ENCODE measurements at places on chromosomes 4 and X. TPM values are rescaled to one million over a fixed set of nuclear protein-coding genes. Genes with fewer than 3 reads are reported as not detected.

DNA sequence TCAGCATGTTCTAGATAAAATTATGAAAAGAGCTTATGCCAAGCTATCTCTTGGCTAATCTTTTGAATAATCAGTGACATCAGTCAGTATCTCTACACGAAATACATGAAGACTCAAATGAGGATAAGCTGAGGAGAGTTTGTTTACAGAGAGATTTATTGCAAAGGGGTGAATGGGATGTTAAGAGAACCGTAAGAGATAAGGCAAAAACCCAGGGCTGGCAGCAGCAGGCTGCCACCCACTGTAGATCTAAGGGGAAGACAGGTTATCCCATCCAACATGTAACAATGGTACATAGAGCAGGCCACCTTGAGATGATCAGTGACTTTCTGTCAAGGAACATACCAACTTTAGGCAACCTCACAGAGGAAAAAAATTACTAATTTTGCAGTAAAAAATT, 432.1 kb upstream of the NR3C2 start:
- DNase-seq: no peak

The SLC30A9 gene
- total RNA-seq: 70.8 TPM

- no peak for DNase-seq
Measured at GRCh38 chr4:147717878-147718277, 14.0 kb upstream of the ARHGAP10 start.

The BMX gene
- 1.4 TPM for total RNA-seq

The GPR82 gene
- 0.98 TPM for total RNA-seq

GRCh38 chr4:93416344-93417128, 412.0 kb upstream of the ATOH1 start:
- DNase-seq: no peak

- no peak for DNase-seq
Measured at GRCh38 chr4:113882668-113883067, 96.8 kb downstream of the ARSJ start.

The RAP2C gene
- total RNA-seq: 22.8 TPM

- DNase-seq: no peak
Measured at GRCh38 chr4:52904421-52904820, 42.3 kb downstream of the RASL11B start.

The UBE2D3 gene
- 262 TPM for total RNA-seq

GRCh38 chr4:129094347-129094746, 1.0 kb upstream of the SCLT1 start:
- no peak for DNase-seq

The GAGE1 gene
- not detected for total RNA-seq

GRCh38 chr4:161650812-161651211, 513.0 kb downstream of the FSTL5 start:
- DNase-seq: no peak

The LEF1 gene
- total RNA-seq: 14.5 TPM

The TSC22D3 gene
- 320 TPM for total RNA-seq

The TSPAN5 gene
- 6.8 TPM for total RNA-seq

- DNase-seq: no peak
Measured at GRCh38 chr4:70634482-70634881, 5.9 kb downstream of the ENAM start.

DNA sequence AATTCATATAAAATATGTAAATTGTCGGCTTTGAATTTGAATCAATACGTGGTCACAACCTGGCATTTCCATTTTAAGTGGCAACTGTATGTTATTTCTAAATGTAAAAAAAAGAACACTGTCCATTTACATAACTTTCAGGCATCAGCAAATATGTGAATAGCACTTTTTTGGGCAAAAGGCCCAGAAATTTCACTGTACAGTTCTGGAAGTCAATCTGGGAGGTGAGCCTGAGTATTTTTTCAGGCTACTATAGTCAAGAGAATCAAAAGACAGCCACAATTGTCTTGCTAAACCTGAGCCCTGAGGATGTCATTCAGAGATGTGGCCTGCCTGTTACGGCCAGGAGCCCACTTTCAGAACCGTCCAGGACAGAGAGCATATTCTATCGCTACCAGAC, 543.9 kb upstream of the MAGEB2 start:
- no peak for DNase-seq

GRCh38 chr4:73387552-73387951, 16.5 kb upstream of the ALB start:
- no peak for DNase-seq

GRCh38 chr4:786861-787300, 39.0 kb downstream of the CPLX1 start:
- DNase-seq: peak; percentile 67

GRCh38 chrX:40550066-40550465, 30.7 kb upstream of the ATP6AP2 start:
- no peak for DNase-seq

DNA sequence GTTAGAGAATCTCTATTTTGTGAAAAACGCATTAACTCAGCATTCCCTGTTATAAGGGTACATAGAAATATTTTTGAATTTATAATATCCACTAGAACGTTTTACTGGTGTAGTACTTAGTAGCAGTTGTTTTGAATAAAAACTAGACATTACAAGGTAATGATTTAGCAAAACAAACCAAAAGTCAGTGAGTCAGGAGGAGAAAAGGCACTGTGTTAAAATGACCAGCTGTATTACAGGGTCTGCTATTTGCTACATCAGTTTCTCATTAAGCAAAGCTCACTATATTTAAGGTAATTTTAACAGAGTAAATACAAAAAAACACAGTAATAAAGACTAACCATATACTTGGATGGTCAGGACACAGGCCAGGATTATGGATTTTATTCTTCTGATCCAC, 152.8 kb downstream of the RASL11B start:
- DNase-seq: no peak

DNA sequence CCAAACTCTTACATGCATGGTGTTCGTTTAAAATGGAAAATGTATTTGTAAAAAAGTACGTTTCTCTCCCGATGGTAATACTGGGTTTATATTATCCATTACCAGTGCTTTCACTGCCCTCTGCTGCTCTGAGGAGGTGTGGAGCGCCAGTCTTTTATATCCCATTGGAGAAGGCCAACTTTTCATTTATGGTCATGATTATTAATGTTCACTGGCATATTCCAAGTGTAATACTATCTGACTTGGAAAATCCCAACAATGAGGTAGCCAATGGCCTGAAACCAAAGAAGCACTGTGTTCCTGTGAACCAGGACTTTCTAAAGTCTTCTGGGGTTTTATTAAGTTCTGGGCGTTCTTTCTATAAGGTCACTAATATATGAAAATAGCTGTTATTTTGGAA, 80.7 kb downstream of the SYNPO2 start:
- peak; percentile 61 for DNase-seq

DNA sequence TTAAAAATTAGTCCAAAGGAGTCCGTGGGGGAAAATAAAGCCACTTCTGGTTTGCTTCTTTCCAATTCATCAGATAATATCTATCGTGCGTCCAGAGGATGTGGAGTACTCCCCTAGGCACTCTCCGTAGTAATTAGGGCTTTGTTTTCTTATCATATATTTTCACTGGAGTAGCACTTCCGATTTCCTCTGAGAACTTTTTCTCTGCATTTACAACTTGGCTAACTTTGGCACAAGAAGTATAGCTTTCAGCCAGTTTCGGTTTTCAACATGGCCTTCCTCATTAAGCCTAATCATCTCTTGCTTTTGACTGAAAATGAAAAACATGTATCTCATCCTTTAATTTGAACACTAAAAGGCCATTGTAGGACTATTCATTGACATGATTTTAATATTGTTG, 80.5 kb downstream of the CASP3 start:
- no peak for DNase-seq

DNA sequence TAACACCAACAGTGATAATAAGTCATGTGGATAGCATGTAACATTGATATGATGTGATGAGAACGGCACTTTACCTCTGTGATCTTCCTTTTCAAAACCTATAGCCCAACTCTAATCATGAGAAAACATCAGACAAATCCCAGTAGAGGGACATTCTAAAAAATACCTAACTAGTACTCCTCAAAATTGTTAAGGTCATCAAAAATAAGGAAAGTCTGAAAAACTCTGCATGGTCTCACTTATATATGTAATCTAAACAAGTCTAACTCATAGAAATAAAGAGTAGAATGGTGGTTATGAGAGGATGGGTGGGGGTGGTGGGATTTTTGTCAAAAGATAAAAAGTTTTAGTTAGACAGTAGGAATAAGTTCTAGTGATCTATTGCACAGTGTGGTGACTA, 243.9 kb upstream of the GRIA3 start:
- no peak for DNase-seq

- DNase-seq: no peak
Measured at GRCh38 chr4:110869862-110870572, 247.1 kb upstream of the PITX2 start.

The SPANXA1 gene
- total RNA-seq: not detected

- DNase-seq: no peak
Measured at GRCh38 chrX:41257801-41258200, 76.2 kb upstream of the DDX3X start.

All from kidney (tissue), 22 donors.